Activated CD4-positive, alpha-beta T cell treated with anti-CD3 and anti-CD28 coated beads, Interleukin-2, amount 10 ng/mL, durations not matched to agents 7 days and 5 days (primary cell): ENCODE measurements at places on chromosomes 16 and 17. TPM values are rescaled to one million over a fixed set of nuclear protein-coding genes. Genes with fewer than 3 reads are reported as not detected.

Gene SAMD14
- total RNA-seq: 0.23 TPM

Gene GRAPL
- 25.3 TPM for total RNA-seq

Gene MT4
- total RNA-seq: not detected

Gene DCXR
- 140 TPM for total RNA-seq

Gene MYH1
- not detected for total RNA-seq

Gene PGS1
- total RNA-seq: 71.1 TPM

Gene FOXO3B
- total RNA-seq: 3.1 TPM

Gene ZPBP2
- total RNA-seq: not detected

Gene HSD3B7
- total RNA-seq: 3.4 TPM

Gene MYH13
- not detected for total RNA-seq

Gene TMEM238L
- total RNA-seq: not detected

Gene SLC6A2
- not detected for total RNA-seq

Gene CPHXL2
- total RNA-seq: not detected

Gene GPR179
- not detected for total RNA-seq

Gene EFNB3
- not detected for total RNA-seq

Gene NAT9
- 34.4 TPM for total RNA-seq

Gene SPN
- total RNA-seq: 357 TPM

Gene DNAH17
- total RNA-seq: 0.07 TPM

Gene GRIN2C
- 0.20 TPM for total RNA-seq

Gene LMF1
- total RNA-seq: 23.0 TPM

Gene KRT16
- not detected for total RNA-seq

Gene OR2C1
- not detected for total RNA-seq

Gene MYADML2
- not detected for total RNA-seq

Gene BMERB1
- 3.2 TPM for total RNA-seq
